ENCODE measurements at places on chromosomes 2 and 18.

DNA sequence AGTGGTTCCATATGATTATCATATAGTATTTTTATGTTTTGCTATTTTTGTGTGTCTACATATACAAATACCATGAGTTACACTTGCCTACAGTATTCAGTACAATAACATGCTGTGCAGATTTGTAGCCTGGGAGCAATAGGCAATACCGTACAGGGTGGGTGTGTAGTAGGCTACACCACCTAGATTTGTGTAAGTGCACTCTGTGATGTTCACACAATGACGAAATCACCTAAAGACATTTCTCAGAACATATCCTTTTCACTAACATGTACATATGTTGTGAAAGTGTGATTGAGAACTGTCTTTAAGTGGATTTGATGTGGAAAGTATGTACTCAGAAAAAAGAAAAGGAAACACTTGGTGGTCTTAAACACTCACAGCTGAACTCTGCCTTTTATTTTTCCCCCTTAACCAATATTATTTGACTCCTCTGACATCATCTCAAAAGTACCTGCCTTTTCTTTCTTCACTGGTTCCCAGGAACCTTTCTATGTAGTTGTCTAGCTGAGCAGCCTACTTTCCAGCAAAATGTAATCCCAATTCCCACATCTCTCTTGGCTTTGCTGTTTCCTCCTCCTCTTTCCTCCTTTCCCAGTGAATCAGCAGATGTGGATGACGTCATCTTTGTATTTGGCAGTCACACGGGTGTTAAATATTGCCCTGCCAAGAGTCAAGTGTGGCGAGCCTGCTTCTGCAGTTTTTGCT is 47.7 kb downstream of the OSBPL6 start:
- DNase-seq = no peak

DNA sequence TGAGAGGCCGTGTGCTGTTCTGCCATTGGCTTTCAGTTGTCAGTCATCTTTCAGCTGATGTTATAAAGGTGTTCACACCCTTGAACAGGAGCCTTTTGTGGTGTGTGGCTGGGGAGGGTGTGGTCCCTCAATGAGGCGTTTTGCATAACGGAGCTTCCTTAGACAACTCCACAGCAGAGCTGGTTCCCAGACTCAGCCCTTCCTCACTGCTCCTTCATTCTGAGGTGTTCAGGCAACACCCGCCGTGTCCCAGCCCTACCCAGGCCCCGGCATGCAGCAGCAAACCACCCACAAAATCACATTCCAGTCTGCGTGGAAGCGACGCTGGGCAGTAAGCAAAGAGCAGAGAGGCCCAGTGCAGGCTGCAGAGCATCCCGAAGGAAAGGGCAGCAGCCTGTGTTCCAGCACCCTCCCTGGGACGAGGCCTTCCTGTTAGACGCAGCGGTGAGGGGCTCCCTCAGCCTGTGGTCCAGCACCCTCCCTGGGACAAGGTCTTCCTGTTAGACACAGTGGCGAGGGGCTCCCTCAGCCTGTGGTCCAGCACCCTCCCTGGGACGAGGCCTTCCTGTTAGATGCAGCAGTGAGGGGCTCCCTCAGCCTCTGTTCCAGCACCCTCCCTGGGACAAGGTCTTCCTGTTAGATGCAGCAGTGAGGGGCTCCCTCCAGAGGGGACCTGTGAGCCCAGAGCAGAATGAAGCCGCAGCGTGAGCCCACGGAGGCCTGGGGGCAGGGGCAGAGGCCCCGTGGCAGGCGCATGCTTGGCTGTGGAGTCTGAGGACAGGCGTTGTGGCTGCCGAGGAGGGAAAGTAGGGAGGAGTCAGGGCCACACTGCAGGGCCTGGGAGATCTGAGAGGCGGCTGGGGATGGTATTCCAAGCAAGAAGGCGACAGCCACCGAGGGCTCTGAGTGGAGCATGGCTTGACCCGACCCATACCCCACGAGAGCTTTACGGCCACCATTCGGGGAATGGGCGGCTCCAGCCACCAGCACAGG is 201.8 kb upstream of the HDAC4 start:
- DNase-seq = no peak

GRCh38 chr2:240095556-240096523 is 40.3 kb downstream of the COPS9 start:
- no peak for DNase-seq

GRCh38 chr18:11096839-11097750 is 52.3 kb downstream of the PIEZO2 start:
- DNase-seq = no peak

DNA sequence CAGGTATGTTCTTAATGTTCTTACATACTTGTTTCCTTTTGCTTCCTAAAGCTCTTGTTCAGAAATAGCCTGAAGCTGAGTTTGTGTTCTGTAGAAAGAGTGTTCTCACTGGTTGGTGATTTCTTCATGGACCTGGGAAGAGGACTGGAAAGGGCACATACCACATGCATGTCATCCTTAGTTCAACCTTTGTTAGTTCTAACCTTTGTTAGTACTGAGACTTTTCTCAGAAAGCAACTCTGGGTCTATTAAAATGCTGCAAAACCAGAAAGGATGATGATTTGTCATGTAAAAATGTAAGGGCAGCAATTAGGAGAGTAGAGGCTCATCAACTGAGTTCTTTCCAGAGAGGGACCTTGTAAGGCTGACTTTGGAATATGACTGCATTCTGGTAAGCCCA is 2.5 kb upstream of the FAP start:
- no peak for DNase-seq

GRCh38 chr2:134253117-134253704 is 661 bp upstream of the MGAT5 start:
- peak; percentile 67 for DNase-seq

DNA sequence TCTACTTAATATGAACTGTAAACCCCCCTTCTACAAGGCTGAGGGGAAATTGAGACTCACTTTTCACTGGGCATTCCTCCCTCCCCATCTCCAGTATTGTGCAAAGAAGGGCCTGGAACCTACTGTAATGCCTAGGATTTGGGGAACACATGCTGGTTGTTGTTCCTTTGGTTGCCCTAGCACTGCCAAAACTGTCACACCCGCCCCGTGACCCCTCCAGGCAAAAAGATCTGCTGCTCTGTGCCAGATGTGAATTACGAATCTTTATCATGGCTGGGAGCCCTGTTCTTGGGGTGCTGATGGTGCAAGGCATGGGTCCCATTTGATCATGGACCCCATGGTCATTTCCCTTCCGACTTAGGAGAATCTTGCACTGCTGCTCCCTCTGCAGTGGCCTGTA is 95.4 kb downstream of the CABLES1 start:
- DNase-seq = no peak

DNA sequence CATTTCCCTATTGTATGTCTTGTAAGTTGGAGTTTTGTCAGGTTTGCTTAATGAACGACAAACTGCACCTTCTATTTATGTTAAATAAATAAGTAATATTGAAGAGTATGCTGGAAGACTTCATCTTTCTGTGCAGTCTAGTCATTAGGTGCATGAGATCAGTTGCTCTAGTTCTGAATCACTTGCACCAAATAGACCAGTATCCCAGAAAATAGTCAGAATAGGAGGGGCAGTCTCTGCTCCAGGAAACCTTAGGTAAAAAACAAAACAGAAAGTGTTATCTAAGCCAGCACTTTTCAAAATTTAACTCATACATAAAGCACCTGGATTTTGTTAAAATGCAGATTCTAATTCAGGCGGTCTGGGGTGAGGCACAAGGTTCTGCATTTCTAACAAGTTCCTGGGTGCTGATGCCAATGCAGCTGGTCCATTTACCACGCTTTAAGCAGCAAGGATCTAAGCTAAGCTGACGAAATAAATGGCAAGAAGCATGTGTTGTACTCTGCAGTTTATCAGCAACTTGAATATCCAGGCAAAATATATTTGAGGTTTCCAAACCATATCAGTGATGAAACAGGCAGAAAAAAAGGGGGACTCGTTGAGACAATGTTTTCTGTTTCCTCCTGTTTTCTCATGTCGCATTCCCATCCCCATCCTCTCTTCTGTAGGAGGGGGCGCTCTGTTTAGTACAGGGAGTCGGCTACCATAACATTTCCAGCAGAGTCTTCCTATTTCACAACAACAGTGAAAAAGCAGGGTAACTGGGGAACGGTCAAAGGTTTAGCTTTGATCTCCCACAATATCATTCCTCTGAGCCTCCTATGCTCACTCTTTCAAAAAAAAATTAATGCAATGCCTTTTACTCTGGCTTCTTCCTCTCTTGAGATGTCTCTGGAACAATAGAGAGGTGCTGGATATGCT is 106.4 kb downstream of the MBD2 start:
- DNase-seq = no peak

GRCh38 chr2:55165626-55166025 is 66.5 kb downstream of the CLHC1 start:
- no peak for DNase-seq

DNA sequence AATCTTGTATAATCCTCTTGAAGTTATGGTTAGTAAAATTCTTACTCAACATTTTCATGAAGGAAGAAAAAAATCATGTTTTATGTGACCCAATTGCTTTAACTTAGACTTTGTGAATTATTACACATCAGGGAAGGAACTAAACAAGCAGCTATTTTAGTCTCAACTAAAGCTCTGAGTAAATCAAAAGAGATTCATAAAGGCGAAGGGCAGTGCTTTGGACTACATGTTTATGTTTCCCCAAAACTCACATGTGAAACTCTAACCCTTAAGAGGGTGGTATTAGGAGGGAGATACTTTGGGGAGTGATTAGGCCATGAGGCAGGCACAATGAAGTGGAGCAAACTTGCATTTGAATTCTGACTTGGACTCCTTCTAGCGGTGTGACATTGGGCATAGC is 283.7 kb upstream of the POU3F3 start:
- no peak for DNase-seq

- DNase-seq = no peak
These were observed 88.1 kb downstream of the VSNL1 start for GRCh38 chr2:17628349-17629261.

DNA sequence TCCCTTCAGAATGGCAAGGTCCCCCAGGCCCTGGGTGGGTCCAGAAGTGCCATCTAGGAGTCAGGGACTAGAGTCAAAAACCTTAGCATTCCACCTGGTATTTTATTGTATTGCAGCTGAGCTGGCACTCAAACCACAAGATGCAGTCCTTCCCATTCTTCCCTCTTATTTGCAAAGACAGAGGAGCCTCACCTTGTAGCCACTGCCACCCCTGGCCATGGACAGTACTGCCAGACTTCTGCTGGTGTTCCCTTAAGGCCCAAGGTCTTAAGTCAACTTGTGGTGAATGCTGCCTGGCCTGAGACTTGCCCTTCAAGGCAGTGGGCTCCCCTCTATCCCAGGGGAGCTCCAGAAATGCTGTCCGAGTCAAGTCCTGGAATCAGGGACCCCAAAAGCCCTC is 6.9 kb downstream of the UGT1A10 start:
- peak; percentile 36 for DNase-seq

GRCh38 chr18:34448662-34449061 is 223.9 kb upstream of the NOL4 start:
- no peak for DNase-seq

DNA sequence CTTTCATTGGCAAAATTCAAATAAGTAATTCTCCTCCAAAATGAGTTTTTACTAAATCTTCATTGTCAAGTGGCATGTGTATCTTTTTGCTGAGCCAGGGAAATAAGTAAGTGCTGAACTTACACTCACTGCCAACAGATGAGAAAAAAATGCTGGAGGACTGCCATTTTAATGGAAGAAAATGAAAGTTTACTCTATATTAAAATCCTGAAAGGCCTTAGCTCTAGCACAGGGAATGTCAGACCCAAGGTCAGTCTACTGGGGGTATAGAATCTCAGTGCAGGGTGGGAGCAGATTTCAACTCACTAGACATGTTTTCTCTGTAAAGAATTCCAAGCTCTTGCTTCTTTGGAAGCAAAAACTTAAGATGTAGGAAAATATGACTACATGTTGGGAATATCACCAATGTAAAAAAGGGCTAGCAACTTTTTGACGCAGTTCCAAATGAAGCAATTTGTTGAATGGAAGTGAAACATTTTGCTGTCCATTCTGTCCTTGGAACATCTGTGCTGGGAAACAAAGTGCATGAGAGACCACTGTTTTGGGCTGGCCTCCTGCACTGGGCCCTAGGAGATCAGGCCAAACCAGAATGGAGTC is 127.0 kb downstream of the ST6GAL2 start:
- DNase-seq = no peak

GRCh38 chr18:50879302-50880118 is 592 bp downstream of the ME2 start:
- DNase-seq = peak; percentile 26

DNA sequence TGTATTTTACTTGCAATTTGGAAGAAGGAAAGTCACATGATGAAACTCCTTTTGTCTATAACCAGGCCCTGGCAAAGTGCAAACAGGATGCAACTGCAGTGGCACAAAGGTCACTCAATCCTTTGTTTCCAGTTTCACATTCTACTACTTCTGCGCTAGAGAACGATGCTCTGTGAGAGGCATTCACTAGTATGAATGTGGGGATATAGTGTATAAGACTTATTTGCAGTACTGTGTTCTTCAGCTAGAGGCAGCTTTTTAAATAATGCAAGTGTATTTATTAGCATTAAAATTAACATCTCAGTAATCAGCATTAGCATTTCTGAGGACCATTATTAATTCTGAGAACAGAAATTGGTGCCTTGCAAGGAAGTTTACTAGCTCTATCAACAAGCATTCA is 68.9 kb downstream of the PRPF40A start:
- DNase-seq = no peak

DNA sequence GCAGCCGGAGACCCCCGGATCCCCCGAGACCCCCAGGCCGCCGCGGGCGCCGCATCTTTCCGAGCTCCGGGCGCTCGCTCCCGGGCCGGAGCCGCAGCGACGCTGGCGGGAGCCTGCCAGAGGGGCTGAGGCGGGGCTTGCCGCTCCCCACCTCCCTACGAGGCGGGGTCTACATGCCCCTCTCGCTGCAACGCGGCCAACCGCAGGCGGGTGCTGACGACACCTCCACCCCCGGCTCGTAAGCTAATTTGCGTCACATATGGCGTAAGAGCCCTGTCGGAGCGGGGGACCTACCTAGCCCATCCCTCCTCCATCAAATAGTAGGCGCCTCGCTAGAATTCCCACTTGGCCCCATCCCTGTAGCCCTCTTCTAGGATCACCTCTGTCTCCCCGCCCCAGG is at the start of gene PTPRN:
TSS of gene PTPRN (minus strand) at position 124 of the 400 bp plus-strand sequence. CDS start at position 55, 69 bp downstream.
- DNase-seq = no peak

DNA sequence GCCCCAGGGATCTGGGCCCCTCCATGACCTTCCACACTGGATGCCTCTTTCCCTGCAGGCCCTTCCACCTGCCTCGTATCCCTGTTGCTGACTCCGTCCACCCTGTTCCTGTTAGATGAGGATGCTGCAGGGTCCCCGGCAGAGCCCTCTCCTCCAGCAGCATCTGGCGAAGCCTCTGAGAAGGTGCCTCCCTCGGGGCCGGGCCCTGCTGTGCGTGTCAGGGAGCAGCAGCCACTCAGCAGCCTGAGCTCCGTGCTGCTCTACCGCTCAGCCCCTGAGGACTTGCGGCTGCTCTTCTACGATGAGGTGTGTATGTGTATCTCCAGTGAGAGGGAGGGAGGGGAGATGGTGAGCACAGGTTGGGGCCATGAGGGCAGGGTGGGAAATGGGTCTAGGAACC is 12.4 kb upstream of the SLC4A3 start:
- DNase-seq = no peak

DNA sequence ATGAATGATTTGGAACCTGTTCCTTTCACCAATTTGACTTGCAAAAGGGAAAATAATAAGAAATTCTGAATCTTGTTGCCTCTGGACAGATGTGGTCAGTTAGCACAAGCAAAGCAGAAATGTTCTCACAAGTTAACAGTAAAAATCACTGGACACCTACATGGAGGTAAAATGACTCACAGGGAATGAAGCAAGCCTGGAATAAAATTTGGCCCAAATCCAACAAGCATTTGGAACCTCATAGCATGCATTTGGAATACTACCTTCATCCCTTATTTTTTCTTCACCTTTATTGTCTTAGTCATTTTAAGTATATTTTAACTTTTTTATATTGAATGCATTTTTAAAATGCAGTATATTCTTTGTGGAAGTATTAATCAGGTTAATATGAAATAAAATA is 602.9 kb downstream of the ARHGAP15 start:
- no peak for DNase-seq

Measured in OCI-LY7 (cell line).